Daoy (cell line): ENCODE measurements at places on chromosomes 7 and 10. TPM values are rescaled to one million over a fixed set of nuclear protein-coding genes. Genes with fewer than 3 reads are reported as not detected.

DNA sequence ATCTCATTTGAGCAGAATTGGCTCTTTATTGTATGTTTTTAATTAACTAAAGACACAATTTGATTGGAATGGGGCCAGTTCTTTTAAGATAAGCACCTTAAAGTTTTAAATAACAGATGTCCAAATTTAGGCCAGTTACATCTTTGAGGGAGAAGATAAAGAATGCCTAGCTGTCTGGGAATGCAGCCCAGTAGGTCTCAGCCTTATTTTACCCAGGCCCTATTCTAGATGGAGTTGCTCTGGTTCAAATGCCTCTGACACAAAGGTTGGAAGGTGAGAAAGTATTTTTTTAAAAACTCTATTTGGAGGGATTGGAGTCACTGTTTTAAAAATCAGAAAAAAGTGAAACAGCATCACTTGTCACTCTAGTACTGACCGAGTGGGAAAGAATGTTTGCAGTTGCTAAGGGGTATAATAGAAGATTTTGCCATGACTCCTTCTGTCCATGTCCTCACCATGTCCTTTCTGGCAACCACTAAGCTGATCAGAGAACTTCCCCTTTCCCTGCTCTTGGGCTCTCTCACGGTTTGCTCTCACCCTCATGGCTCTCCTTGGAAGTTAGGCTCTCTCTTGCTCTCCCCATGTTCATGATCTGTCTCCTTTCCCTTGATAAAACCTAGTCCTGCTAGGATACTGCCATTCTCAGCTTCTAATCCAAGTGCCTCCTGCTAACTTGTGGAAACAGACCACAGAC lies 238.2 kb upstream of the AGK start:
- no peak for DNase-seq

- DNase-seq, result no peak
These were observed 44.5 kb downstream of the HHEX start for GRCh38 chr10:92734301-92734700.

SFTPD gene
- not detected in 2 replicates for total RNA-seq

GRCh38 chr10:110397856-110398255 lies 93.1 kb upstream of the SMNDC1 start:
- no peak for DNase-seq
